Motor neuron (in vitro differentiated cells): ENCODE measurements at places on chromosomes 16 and 17. TPM values are rescaled to one million over a fixed set of nuclear protein-coding genes. Genes with fewer than 3 reads are reported as not detected.
A peak's percentile ranks its signal among the peaks of the same experiment; 100 is the strongest.

The SLC12A3 gene
- 0.05 and 0.09 TPM in 2 replicates for total RNA-seq

The EVPL gene
- total RNA-seq = 0.21 and 0.23 TPM in 2 replicates

The TMC6 gene
- total RNA-seq = 17.6 and 18.6 TPM in 2 replicates

The LITAFD gene
- total RNA-seq = 0.77 TPM in 1 of 2 replicates, not detected in the other

The KRT12 gene
- total RNA-seq = 0.33 TPM in 1 of 2 replicates, not detected in the other

The PRSS27 gene
- 3.0 and 4.6 TPM in 2 replicates for total RNA-seq

The EFTUD2 gene
- 41.6 and 42.4 TPM in 2 replicates for total RNA-seq

The TRPV2 gene
- total RNA-seq = 0.42 and 0.68 TPM in 2 replicates

DNA sequence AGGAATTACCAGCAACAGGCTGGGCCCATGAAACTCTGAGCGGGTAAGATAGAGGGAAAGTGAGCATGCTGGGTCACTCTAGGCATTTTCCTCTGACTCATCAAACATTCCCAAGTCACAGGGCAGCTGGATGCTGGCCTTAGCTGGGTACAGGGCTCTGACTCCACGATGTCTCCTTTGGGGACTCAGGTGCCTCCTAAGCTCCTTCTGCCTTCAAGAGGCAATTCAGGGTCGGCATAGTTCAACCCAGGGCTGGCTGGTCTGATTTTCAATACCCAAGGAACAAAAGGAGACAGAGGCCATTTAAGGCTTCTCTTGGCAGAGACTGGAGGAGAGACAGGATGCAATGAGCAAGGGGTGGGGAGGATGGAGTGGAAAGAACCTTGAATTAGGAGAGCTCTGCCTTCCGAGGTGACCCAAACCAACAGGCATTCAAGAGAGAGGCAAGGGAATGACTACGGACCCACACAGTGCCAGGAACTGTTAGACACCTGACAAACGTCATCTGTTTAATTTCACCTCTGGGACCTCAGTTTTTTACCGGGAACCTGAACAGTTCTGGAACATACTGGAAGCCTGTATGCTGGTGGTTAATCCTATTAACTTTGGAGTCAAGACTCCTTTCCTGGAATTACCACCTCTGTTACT, 910 bp downstream of the WBP2 start:
- no peak for ATAC-seq

GRCh38 chr17:64158406-64158805, 28.5 kb upstream of the ERN1 start:
- ATAC-seq = no peak

GRCh38 chr16:67184995-67185650, 1.4 kb upstream of the MATCAP1 start:
- ATAC-seq = peak; percentile 24

- no peak for ATAC-seq
Measured at GRCh38 chr16:83392743-83393142, 415.0 kb upstream of the HSBP1 start.

- no peak for ATAC-seq
Measured at GRCh38 chr17:64771980-64772844, 110.1 kb upstream of the SMURF2 start.

GRCh38 chr16:54890381-54890780, 40.3 kb upstream of the IRX5 start:
- no peak for ATAC-seq

GRCh38 chr16:1708768-1709180, 2.8 kb downstream of the MAPK8IP3 start:
- ATAC-seq = no peak

- no peak for ATAC-seq
Measured at GRCh38 chr17:30927756-30928155, 6.0 kb downstream of the ADAP2 start.

GRCh38 chr16:49456763-49457162, 83.2 kb downstream of the C16orf78 start:
- ATAC-seq = no peak

- ATAC-seq = peak; percentile 62
Measured at GRCh38 chr17:49557312-49558024, 18.2 kb upstream of the NXPH3 start.

- ATAC-seq = no peak
Measured at GRCh38 chr16:27455700-27456099, 53.7 kb downstream of the IL21R start.

- ATAC-seq = no peak
Measured at GRCh38 chr17:33905338-33905800, 349.7 kb upstream of the CCL2 start.

GRCh38 chr16:74079232-74079586, 217.4 kb upstream of the PSMD7 start:
- ATAC-seq = peak; percentile 61

- ATAC-seq = no peak
Measured at GRCh38 chr16:7366993-7367880, 34.6 kb downstream of the RBFOX1 start.

DNA sequence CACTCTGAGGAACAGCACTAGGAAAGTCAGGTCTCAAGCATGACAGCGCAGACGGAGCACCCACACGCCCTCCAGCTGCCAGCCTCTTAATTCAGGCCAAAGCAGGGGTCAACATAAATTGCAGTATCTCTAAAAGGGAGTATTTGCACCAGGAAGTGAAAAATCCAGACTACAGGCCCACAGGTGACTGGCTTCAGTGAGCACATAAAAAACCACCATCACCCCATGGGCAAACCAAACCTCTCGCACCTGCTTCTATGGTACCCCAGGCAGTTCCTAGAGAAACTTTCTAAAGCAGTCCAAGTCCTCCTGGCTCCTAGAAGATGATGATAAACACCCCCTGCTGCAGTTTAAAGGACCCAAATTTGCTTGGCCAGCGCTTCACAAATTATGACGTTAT, 129.8 kb downstream of the ZNF423 start:
- ATAC-seq = peak; percentile 30

- ATAC-seq = peak; percentile 18
Measured at GRCh38 chr16:71540-72401, 660 bp downstream of the RHBDF1 start.

DNA sequence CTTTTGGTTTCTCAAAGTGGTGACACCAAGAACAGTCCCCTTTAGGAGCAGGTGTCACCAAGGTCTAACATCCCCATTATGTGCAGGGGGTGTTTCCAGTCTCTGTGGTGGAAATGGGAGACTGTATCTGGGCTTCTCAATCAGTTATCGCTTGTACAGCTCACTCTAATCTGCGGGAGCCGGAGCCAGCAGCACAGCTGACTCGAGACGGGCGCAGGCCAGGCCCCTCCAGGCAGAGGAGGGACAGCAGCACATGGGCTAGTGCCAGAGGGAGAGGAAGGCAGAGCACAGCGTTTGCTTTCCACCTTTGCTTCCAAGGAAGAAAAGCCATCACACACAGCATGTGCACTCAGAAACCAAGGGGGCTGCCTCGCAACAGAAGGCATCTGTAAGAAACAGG, 91.2 kb upstream of the CREBBP start:
- no peak for ATAC-seq

- no peak for ATAC-seq
Measured at GRCh38 chr16:57115514-57116182, 23.3 kb downstream of the CPNE2 start.

- ATAC-seq = no peak
Measured at GRCh38 chr16:31397096-31397660, 4.0 kb downstream of the ITGAD start.

DNA sequence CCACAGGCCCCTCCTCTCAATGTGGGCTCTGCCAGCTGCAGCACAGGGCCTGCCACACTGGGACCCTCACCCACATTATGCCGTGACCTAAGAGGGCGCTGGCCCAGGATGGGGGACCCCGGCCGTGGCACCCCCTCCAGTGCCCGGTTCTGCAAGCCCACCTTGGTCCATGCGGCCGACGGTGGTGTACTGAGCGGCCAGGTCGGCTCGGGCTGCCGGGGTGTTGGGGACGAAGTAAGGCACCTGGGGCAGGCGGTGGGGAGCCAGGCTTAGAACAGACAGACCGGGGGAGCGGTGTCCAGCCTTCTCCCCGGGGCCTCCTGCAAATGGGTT, 6.5 kb downstream of the SGSH start:
- ATAC-seq = no peak

DNA sequence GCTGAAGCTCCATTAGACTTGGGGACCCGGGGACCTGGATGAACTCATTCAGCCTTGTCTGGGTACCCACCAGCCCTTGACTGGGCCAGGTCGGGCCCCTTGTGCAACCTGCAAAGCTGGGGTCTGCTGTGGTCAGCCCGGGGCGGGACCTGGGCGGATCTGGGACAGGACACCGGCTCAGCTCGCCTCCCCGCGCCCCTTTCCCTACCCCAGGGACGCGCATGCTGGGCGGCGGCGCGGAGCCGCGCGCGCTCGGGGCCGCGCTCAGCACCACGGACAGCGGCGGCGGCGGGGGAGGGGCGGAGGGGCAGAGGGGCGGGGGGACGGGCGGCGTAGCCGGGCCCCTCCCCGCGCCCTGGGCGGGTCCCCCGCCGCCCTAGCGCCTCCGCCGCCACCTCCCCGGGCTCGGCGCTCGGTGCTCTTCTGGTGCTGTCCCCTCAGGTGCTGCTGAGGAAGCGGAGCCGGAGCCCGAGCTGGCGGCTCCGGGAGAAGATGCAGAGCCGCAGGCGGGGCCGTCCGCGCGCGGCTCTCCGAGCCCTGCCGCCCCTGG, 7.4 kb downstream of the ACD start:
- peak; percentile 76 for ATAC-seq

GRCh38 chr17:6681671-6682070, 30.1 kb downstream of the C17orf100 start:
- ATAC-seq = no peak

GRCh38 chr17:38729886-38730525, at the start of gene CISD3:
Gene CISD3, plus strand, starts transcription at chr17:38730341. Its CDS starts 18 bp downstream, at chr17:38730359.
- peak; percentile 91 for ATAC-seq
